Activated CD8-positive, alpha-beta memory T cell treated with anti-CD3 and anti-CD28 coated beads, Interleukin-2, amount 10 ng/mL, durations not matched to agents 7 days and 5 days (primary cell): ENCODE measurements at places on chromosomes 1 and 21. TPM values are rescaled to one million over a fixed set of nuclear protein-coding genes. Genes with fewer than 3 reads are reported as not detected.
A peak's percentile ranks its signal among the peaks of the same experiment; 100 is the strongest.

The MAN1C1 gene
- 20.0 TPM for total RNA-seq

The RAB3B gene
- not detected for total RNA-seq

The DNASE2B gene
- total RNA-seq = not detected

The SMCP gene
- not detected for total RNA-seq

The RNU1-4 gene
- 922 TPM for total RNA-seq

The TTC22 gene
- total RNA-seq = 17.9 TPM

DNA sequence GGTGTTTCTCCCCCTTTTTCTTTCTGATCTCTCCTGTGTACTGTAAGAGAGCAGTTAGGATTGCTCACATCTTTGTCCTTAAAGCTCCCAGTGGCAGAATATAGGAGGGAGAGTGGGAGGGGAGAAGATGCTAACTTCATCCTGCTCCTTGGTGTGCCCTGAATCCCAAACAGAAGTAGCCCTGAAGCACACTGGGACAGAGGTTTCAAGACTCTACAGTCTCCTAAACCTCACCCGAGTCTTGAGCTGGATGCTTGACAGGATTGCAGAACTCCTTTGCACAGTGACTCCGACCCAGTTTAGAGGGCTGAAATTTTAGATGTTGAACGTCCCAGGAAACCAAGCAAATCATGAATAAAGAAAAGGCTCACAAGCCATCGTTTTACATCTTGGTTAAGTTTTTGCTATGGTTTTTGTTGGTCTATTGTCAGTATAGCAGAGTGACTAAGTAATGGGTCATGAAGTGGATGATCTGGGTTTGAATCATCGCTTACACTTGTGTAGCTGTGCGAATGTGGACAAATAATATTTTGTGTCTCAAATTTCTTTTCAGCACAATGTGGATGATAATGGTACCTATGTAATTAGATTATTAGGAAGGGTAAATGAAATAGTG, 37.5 kb downstream of the XCL2 start:
- H3K27me3 ChIP-seq = no peaks in the 10 kb centered on the region
- H3K4me1 ChIP-seq = peaks cover 94% of the 10 kb centered on the region
- no peak overlapping the region for H3K4me3 ChIP-seq
- H3K27ac ChIP-seq = no peak overlapping the region

DNA sequence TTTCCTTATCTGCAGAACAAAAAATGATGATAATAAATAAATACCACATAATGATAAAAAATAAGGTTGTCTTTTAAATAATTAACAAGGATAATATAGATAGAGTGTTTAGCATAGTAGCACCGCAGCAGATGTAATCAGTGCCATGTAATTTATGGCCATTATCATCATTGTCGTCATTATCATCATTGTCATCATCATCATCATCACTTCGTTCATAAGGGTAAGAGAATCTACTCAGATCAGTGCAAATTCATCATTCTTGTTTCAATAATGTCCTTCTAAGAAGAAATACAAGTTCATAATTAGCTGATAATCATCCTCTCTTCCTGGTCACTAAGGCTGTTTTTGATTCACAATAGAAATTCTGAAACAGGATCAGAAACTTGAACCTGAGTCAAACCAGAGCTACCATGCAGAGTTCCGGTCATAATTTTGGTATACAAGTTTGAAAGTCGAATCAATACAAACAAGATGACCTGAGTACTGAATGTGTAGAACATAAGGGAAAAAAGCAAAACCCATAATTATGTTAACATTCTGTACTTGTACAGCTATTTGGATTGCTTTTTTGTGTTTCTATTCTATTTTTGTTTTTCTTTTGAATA, 172.0 kb downstream of the LRRC40 start:
- no peaks in the 10 kb centered on the region for H3K27me3 ChIP-seq
- no peaks in the 10 kb centered on the region for H3K4me1 ChIP-seq
- H3K4me3 ChIP-seq = no peak overlapping the region
- DNase-seq = no peak

DNA sequence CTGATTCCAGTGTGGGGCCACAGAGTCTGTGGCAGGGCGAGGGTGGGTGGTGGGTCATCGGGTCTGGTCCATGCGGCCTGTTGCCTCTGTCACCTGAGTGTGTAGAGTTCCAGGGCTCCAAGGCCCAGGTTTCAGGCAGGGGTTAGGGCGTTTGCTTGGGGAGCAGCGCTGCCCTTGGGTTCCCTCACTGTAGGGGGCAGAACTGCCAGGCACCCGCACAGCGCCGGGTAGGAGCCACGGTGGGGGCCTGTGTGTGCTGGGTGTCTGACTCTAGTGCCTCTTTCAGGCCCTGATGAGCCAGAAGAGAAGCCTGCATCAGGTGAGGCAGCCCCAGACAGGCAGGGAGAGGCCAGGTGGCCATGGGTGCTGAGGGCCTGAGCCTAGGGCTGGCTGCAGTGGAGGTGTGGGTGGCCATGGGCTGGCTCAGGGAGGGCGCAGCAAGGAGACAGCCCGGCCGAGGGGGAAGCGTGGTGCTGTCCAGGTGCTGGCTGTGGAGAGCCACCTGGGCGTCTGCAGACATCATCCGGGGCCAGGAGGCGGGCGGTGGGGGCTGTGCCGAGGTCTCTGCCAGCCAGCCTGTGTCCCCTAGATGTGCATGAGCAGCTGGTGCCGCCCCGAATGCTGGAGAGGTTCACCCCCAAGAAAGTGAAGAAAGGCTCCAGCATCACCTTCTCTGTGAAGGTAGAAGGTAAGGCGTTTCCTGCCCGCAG, 72.3 kb downstream of the TRIM11 start:
- H3K4me3 ChIP-seq = no peak overlapping the region
- H3K27ac ChIP-seq = no peak overlapping the region
- H3K4me1 ChIP-seq = no peaks in the 10 kb centered on the region
- H3K36me3 ChIP-seq = no peaks in the 10 kb centered on the region
- H3K27me3 ChIP-seq = no peaks in the 10 kb centered on the region
- no peak for DNase-seq

GRCh38 chr21:35231090-35231489, 182.0 kb upstream of the RUNX1 start:
- peaks cover 8% of the 10 kb centered on the region for H3K36me3 ChIP-seq
- peaks cover 34% of the 10 kb centered on the region for H3K4me1 ChIP-seq
- H3K4me3 ChIP-seq = no peak overlapping the region
- peaks cover 4% of the 10 kb centered on the region for H3K27me3 ChIP-seq
- H3K27ac ChIP-seq = no peak overlapping the region
- DNase-seq = no peak

GRCh38 chr1:91584878-91585277, 84.2 kb downstream of the CDC7 start:
- peaks cover 1% of the 10 kb centered on the region for H3K36me3 ChIP-seq
- peaks cover 7% of the 10 kb centered on the region for H3K27me3 ChIP-seq
- H3K4me3 ChIP-seq = no peak overlapping the region
- H3K4me1 ChIP-seq = peaks cover 9% of the 10 kb centered on the region
- H3K27ac ChIP-seq = no peak overlapping the region
- DNase-seq = no peak

DNA sequence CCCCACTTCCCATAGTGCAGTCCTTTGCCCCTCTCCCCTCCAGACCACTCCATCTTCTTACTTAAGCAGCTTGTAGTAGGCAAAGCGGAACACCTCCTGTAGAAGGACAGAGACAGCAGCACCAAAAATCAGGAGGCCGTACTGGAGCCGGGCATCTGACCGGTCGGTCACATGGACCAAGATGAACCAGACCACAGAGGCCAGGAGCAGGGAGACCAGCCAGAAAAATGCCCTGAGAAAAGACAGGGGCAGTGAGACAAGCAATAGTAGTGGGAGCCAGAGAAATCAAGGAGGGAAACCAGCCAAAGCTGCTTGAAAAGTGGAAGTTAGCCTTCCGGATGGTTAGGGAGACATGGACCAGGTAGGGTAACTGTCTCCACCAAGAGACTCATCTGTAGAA, 920 bp downstream of the APH1A start:
- peaks cover 33% of the 10 kb centered on the region for H3K4me1 ChIP-seq
- peak overlapping the region; percentile 99 for H3K27ac ChIP-seq
- H3K36me3 ChIP-seq = peaks cover 31% of the 10 kb centered on the region
- no peaks in the 10 kb centered on the region for H3K27me3 ChIP-seq
- DNase-seq = no peak

- H3K27me3 ChIP-seq = no peaks in the 10 kb centered on the region
- peaks cover 43% of the 10 kb centered on the region for H3K4me1 ChIP-seq
- peak; percentile 79 for DNase-seq
- H3K27ac ChIP-seq = no peak overlapping the region
- peaks cover 13% of the 10 kb centered on the region for H3K36me3 ChIP-seq
Measured at GRCh38 chr1:234597894-234598293, 12.1 kb downstream of the IRF2BP2 start.

DNA sequence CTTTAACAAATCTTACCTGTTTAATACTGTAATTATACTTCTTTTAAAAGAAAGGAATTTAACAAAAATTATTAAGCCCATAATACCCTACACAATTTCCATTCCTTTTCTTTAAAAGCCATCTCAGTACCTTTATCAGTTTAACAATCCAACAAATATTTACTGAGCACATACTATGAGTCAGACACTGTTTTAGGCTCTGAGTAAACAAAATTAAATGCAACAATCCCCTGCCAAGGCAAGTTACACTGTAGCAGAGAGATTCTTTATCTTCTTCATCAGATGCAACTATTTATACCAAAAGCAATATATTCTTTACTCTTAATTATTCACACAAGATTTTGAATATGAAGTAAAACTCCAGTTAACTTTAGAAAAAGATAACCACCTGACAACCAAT, 12.0 kb downstream of the DENND1B start:
- no peaks in the 10 kb centered on the region for H3K27me3 ChIP-seq
- H3K4me3 ChIP-seq = no peak overlapping the region
- peaks cover 43% of the 10 kb centered on the region for H3K36me3 ChIP-seq
- peak overlapping the region; percentile 39 for H3K27ac ChIP-seq
- H3K4me1 ChIP-seq = peaks cover 33% of the 10 kb centered on the region

GRCh38 chr1:5707566-5708345, 284.5 kb downstream of the NPHP4 start:
- no peaks in the 10 kb centered on the region for H3K27me3 ChIP-seq
- no peaks in the 10 kb centered on the region for H3K36me3 ChIP-seq
- no peaks in the 10 kb centered on the region for H3K4me1 ChIP-seq
- H3K27ac ChIP-seq = no peak overlapping the region
- DNase-seq = no peak

DNA sequence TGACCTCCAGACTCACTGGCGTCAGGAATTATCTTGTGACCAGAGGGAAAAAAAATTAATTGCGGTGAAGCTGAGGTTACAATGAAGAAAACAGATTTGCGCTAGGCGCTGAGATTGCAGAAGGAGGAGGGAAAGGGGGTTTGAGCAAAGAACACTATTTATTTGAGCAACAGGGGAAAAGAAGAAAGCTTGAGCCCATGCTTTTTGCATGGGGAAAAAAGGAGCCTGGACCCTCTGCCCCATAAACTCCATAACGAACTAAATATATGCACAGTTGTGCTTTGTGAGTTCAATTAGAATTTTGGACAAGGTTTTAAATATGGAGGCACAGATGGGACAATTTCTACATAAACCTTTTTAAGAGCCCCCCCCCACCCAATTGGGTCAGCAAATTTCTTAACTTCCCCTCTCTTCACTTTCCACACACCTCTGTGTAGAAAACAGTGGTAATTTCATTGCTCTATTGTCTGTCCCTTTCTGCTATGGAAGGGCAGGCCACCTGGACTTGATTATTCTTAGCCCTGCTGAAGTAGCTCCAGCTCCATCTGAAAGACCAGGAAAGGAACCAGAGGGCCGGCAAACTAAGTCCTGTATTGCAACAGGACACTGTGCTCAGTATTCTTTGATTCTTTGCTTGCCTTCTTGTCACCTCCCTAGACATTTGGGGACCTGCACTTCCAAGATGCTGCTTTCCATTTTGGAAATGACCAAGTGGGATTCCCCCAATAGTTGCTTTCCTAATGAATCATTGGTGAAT, 862 bp upstream of the ID3 start:
- no peaks in the 10 kb centered on the region for H3K36me3 ChIP-seq
- peaks cover 47% of the 10 kb centered on the region for H3K4me1 ChIP-seq
- DNase-seq = no peak
- peaks cover 47% of the 10 kb centered on the region for H3K27me3 ChIP-seq

- no peak overlapping the region for H3K4me3 ChIP-seq
- DNase-seq = no peak
- H3K36me3 ChIP-seq = no peaks in the 10 kb centered on the region
- H3K4me1 ChIP-seq = peaks cover 6% of the 10 kb centered on the region
- H3K27ac ChIP-seq = no peak overlapping the region
Measured at GRCh38 chr1:171811672-171812071, 29.6 kb upstream of the DNM3 start.

DNA sequence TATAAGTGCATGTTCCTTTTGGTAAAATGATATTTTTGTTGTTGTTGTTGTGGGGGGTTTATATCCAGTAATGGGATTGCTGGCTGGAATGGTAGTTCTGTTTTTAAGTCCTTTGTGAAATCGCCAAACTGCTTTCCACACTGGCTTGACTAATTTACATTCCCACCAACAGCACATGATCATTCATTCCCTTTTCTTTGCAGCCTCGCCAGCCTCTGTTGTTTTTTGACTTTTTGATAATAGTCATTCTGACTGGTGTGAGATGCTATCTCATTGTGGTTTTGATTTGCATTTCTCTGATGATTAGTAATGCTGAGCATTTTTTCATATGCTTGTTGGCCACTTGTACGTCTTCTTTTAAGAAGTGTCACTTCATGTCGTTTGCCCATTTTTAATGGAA, 188.5 kb upstream of the CHRM3 start:
- no peak for DNase-seq
- no peaks in the 10 kb centered on the region for H3K4me1 ChIP-seq
- no peak overlapping the region for H3K27ac ChIP-seq
- no peaks in the 10 kb centered on the region for H3K36me3 ChIP-seq

- H3K27ac ChIP-seq = no peak overlapping the region
Measured at GRCh38 chr1:229599218-229599954, 26.5 kb downstream of the TAF5L start.

DNA sequence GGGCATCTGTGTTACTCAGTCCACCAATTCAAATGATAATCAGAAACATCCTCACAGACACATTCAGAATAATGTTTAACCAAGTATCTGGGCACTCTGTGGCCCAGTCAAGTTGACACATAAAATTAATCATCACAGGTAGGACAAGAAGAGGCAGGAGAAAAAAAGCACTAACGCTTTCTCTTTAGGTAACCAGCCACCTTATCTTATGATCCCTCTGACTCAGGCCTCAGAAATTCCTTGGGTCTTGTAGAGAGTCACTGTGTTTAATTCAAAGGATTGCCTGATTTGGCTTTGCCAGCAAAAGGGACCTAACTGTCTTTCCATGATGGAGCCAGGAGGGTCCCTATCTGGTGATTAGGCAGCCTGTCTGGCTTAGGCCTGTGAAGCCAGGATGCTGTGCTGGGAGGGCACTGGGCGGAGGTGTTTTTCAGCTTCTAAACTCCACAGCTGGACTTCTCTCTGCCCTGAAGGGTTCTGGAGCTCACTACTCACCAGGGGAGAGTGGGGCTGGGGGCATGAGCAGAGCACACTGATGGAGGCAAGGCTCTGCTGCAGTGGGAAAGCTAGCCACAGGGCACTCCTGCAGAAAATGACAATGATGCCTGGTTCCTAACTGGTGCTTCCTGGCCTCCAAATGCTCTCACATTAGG, 36.4 kb upstream of the STUM start:
- no peaks in the 10 kb centered on the region for H3K36me3 ChIP-seq
- H3K27ac ChIP-seq = no peak overlapping the region
- H3K4me1 ChIP-seq = no peaks in the 10 kb centered on the region
- H3K27me3 ChIP-seq = peaks cover 22% of the 10 kb centered on the region

- H3K27me3 ChIP-seq = no peaks in the 10 kb centered on the region
- no peaks in the 10 kb centered on the region for H3K4me1 ChIP-seq
- no peak overlapping the region for H3K4me3 ChIP-seq
- H3K36me3 ChIP-seq = no peaks in the 10 kb centered on the region
- no peak overlapping the region for H3K27ac ChIP-seq
Measured at GRCh38 chr1:248054671-248055070, 8.0 kb downstream of the OR2L3 start.

- no peaks in the 10 kb centered on the region for H3K27me3 ChIP-seq
- DNase-seq = no peak
- H3K36me3 ChIP-seq = no peaks in the 10 kb centered on the region
Measured at GRCh38 chr1:216814576-216815259, 91.5 kb upstream of the ESRRG start.
